Non-pigmented ciliary epithelial cell (primary cell): ENCODE measurements at places on chromosomes 13 and 19.

DNA sequence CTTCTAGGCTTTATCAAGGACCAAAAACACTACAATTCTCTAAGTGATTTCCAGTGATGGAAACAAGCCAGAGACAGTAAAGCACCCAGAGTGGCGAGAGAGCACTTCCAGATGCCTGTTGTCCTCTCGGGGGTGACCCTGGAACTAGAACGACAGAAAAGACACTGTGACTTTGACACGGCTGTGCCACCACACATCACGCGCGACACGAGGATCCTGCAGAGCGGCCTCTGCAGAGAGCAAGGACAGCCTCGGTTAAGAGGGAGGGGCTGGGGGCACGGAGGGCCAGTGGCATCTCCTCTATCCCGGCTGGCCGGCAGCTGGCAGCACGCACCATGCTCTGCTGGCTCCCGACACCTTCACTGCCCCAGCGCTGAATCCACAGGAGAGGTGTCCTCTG, 42.3 kb downstream of the SUGP2 start:
- no peak for DNase-seq

- no peak for DNase-seq
Observed at GRCh38 chr19:47271949-47272348, 2.7 kb upstream of the INAFM1 start.

DNA sequence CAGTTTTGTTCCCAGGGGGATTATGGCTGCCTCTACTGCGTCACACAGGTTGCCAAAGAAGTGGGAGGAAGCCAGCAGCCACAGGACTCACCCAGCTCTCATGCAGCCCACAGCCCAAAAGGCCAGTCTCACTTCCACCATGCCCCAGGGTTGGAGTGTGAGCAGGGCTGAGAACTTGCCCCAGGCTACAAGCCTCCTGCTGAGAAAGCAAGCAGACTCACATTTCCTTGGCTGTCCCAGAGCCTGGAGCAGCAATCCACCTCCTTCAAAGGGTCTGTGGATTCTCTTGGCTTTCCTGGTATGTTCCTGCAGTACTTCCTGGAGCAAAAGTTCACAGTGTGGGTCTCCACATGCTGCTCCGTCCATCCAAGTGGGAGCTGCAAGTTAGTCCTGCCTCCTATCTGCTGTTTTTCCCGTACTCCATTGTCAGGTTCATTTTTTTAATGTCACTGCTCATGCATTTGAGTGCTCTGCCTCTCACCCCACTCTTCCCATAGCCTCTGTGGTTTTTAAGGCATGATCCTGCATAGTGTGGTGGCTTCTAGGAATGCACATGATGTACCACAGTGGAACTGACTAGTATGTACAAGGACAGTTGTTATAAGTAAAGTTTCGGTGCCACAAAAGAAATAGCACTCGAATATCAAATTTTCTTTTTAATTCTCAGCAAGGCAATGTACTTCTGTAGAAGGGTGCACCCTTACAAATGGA, 56.2 kb upstream of the ARHGEF7 start:
- no peak for DNase-seq

GRCh38 chr19:18173572-18174288, at the start of gene IFI30:
Gene IFI30, plus strand, starts transcription at chr19:18173813. Its CDS starts 29 bp downstream, at chr19:18173842.
- no peak for DNase-seq

DNA sequence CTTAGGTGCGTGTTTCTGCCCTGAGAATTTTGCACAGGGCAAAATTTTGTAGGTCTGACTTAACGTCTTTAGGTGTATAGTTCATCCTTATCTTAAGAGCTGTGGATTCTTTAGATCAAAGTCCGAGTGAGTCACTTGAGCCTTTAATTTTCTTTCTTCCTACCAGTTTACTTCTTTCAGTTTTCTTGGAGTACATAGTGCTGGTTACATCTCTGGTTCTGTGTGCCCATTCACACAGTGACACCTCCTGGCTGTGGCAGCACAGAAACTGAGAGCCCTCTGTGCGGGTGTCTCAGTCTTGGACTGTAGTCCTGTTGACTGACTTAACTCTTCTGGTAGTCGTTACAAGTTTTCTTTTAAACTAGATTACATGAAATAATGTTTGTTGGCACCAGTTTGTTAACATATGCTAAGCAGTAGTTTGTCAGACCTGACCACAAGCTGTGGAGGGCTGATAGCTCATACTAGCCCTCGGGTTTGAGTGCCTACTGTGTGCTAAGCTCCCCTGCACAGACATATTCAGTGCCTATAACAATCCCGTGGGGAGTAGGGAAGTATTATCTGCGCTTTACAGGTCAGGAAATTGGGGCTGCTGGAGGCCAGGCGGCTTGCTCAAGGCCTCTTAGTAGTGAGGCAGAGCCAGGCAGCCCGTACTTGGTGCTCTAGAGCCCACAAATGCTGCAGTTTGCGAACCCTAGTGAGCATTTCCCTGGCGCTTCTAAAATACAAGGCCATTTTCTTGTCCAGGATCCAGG, 1.6 kb downstream of the GATAD2A start:
- no peak for DNase-seq

- DNase-seq, result no peak
Observed at GRCh38 chr13:101346161-101346560, 70.1 kb downstream of the NALCN start.

DNA sequence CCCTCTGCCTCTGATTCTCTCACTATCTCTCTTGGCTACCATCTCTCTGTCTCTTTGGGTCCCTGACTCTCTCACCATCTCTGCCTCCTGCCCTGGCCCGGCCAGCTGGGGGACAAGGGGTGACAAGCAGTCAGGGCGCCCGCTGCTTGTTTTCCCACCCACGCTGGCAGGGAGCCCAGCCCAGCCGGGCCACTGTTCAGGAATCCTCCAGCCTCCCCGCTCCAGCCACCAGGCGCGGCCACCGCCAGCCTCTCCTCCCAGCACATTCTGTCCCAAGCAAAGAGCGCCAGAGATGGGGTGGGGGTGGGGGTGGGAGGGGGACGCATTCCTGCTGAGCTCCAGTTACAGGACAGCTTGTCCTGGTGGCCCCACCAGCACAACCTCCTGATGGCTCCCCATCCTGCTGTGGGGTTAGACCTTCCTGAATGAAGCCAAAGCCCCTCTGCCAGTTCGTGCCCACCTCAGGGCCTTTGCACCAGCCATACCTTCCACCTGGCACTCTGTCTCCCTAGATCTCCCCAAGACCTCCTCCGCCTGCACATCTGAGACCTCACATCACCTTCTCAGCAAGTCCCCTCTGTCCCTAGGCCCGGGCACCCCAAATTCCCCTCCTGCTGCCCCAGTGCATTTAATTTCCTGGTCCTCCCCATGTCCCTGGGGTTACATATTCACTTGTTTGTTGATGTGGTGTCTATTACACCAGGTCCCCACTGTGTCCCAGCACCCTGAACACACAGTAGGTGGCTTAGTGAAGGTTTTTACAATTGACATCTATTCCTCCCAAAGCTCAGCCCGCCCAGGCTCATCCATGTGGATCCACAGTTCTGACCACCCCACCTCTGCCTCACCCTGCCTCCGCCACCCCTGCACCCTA, 12.5 kb downstream of the ARRDC2 start:
- no peak for DNase-seq

- no peak for DNase-seq
Observed at GRCh38 chr13:67128136-67128535, 102.0 kb downstream of the PCDH9 start.

DNA sequence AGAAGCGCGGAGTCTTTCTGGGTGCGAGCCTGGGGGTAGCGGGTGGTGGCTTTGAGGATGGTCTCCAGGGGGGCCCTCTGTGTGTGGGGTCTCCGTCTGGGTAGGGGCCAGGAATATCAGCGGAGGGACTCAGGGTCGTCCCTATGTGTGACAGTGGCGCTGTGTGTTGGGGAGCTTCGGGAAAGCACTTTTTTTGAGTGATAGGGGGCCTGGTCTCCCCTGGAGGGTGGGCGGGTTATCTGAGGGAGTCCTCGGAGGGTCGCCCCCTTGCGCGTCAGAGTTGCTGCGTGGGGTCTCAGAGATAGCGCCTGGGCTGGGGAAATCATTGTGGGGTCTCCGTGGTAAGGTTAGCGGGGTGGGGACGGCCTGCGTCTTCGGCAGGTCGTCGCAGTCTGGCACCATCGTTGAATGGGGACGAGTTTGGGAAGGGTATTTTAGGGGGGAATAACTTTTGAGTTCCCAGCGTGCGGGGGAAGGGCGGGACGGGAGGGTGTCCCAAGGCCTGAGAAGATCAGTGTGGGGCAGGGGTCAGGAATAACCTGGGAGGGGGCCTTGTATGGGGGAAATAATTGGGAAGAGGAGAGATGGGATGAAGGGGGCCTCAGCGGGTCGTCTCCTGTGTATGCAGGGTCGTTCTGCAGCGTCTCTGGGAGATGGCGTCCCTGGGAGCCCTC, 857 bp downstream of the IER2 start:
- DNase-seq, result no peak

- DNase-seq, result no peak
Observed at GRCh38 chr19:5062195-5062594, 93.3 kb downstream of the KDM4B start.

DNA sequence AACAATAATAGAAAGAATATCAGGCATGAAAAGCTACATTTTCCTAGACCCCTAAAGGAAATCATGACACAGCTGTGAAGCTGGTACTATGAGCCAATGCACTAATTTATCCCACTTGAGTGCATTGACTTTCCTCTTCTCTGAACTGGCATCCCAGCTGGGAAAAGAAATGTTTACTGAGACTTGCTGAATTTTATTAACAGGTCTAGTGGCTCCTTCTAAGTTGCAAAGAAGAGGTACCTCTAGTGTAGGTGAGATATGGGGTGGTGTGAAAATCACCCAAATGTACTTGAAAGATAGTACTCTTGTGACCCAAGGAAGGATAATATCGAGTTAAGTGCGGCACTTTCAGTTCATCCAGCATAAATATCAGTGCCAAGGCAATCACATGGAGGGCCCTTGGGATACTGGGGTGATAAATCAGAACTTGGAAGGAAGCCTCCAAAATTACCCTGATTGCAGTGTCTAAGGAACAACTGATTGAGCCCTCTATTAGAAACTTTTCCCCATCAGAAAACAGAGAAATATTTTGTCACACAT, 369.2 kb downstream of the PCDH9 start:
- DNase-seq, result no peak

DNA sequence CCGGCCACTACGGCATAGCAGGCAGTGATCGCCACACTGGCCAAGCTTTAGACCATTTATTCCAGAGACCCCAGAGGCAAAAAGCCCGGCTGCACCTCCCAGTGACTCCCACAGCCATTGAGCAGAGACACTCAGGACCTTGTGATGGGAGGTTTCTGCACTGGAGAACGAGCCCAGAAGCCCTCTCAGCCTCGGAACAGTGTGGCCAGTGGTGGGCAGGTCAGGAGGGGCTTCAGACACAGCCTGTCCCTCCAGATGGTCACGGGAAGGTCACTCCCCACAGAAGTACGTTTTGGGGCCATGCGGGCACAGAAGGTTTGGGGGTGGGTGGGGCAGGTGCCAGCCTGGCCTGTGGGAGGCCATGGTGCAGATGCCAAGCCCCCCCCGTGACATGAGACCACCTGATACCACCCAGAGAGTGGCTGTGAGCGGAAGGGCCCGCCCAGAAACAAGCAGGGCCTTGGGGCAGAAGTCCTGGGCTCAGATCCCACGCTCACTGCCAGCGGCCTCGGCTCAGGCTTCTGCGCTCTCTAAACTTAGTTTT, 599 bp upstream of the F10 start:
- no peak for DNase-seq

- no peak for DNase-seq
Observed at GRCh38 chr13:65915195-65915594, 1314.9 kb downstream of the PCDH9 start.

- DNase-seq, result no peak
Observed at GRCh38 chr13:49636705-49637104, 8.4 kb downstream of the ARL11 start.

DNA sequence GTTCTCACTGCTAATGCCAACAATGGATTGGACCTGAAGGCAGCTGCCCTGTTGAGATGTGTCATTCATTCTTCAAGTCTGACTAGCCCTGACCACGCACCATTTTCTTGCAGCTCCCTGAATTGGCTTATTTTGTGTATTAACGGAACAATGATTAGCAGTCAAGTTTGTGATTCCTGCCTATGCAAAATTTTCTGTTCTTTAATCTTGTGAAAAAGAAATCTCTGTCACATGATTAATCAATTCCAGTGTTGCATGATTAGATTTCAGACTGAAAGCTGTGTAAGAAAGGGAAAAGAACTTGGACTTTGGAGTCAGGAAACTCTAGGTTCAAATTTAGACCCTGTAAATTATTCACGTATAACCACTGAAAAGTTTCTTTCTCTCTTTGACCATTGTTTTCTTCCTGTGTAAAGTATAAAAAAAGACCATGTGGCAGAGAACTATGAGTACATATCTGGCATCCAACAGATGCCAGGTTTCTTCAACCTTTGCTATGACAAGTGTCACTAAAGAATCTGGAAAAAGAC, 64.5 kb upstream of the SLC10A2 start:
- DNase-seq, result no peak

- DNase-seq, result peak; percentile 73
Observed at GRCh38 chr13:30395192-30396158, 26.8 kb upstream of the UBE2L5 start.

- no peak for DNase-seq
Observed at GRCh38 chr13:40063703-40064102, 408.2 kb downstream of the COG6 start.

DNA sequence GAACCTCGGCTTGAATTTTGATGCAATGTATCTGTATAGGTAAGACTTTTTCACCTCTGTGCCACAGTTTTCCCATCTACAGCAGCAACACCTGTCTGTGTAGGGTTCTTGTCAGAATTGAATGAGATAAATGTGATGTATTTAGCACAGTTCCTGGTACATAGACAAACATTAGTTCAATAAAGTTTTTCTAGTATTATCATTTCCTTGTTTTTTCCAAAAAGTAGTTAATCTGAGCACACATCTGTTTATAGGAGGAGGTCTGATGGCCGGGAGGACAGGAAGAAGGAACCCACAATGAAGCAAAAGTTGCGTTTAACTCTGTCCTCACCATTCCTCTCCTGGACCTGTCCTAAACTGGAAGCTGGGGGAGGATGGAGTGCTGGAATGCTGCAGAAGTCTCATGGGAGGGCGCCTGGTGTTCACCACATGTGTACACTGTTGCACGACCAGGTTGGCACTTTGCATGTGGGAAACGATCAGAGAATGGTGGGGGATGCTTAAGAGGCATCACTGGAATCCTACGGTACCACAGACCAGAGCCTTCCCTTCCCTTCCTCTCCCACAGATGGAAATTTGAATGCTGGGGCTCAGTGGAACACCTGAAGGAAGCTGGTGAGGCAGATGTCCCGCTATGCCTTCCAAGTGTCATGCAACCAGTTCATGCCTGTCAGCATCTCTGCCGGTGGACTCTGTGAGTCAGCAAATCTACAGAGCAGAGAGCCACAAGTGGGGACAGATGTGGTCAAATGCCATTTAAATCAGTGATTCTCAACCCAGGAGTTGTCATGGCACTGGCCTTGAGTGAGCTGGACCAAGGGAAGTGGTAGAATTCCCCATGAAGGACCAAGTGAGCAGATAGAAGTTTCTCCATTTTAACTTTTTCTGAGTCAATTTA, 315.6 kb downstream of the DLEU7 start:
- DNase-seq, result no peak

DNA sequence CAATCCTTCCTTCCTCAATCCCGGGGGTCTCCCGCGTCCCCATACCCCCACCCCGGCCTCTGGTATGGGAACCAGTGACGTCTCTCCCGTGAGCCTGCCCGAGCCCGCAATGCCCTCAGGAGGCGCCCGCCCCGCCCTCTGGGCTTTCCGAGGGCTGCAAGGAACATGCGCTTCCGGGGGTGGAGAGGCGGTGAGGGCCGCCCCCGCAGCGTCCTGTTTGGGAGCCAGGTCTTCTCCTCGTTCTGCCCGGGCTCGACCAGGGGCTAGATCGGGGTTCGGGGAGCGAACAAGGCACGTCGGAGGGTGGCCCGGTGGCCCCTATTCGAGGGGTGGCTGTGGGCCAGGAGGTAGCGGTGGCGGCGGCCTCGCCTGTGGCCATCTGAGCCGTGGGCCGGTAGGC, 6.6 kb upstream of the TEX101 start:
- DNase-seq, result no peak

GRCh38 chr19:33441828-33442227, 68.3 kb downstream of the CEBPG start:
- no peak for DNase-seq
